ENCODE measurements at places on chromosomes 1 and 21.

DNA sequence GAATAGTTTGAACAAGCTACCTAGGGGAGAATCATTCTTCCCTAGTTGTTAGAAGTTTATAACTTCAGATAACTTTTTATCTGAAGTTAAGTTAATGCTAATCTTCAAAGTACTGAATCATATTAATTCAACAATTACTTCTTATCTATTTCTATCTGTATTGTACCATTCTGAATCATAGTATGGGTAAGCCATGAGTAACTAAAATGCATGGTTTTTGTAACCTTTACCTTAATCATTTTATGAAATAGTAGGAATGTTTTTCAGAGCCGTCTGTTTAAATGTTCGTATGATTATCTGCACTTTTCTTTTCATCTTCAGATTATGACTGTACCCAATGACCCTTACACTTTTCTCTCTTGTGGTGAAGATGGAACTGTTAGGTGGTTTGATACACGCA is 50.3 kb upstream of the MPC2 start:
- DNase-seq, result no peak

- DNase-seq, result no peak
Observed at GRCh38 chr21:34020005-34020847, 53.2 kb upstream of the MRPS6 start.

DNA sequence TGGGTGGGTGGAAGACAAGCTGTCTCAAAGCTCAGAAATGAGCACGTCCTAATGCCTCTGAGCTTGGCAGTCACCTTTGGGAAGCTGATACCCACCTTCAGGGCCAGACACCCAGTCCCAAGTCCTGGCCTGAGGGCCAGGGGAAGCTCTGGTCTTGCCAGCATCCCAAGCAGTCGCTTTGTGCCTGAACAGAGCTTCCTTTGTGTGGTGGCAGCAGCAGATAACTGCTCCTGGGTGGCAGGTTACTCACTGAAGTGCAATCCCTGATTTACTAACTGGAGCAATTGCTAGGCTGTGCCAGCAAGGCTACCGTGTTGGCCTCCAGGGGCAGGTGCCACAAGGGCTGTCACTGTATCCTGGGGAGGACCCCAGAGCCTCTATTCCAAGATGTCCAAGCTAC is 40.4 kb upstream of the GRHL3 start:
- no peak for DNase-seq

DNA sequence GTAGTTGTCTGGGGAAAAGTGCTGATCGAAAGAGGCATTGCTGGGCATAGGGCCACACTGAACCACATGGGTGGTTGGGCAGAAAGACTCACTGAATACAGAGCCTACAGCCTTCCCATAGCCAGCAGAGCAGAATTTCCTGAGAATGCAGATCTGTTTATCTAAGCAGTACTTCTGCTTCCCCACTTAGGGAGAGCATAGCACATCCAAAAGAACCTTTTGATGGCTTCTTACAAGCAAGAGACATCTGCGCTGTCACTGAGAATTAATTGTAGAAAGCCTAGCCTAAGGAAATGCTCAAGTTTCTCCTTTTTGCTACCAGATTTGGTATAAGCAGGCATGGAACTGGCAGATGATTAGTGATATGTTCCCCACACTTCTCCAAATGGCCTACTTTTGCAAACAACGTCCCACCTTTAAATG is 13.0 kb upstream of the KLHDC8A start:
- DNase-seq, result no peak

GRCh38 chr1:27503844-27504587 is 14.0 kb upstream of the WASF2 start:
- DNase-seq, result no peak

GRCh38 chr1:151737479-151737878 is 16.2 kb downstream of the RIIAD1 start:
- no peak for DNase-seq

- DNase-seq, result no peak
Observed at GRCh38 chr21:38367646-38368045, 110.9 kb downstream of the KCNJ15 start.

- DNase-seq, result no peak
Observed at GRCh38 chr1:30241681-30242080, 481.7 kb downstream of the MATN1 start.

- DNase-seq, result no peak
Observed at GRCh38 chr1:19124273-19124672, 85.8 kb downstream of the UBR4 start.

GRCh38 chr1:202694314-202694713 is 15.9 kb downstream of the SYT2 start:
- DNase-seq, result no peak

DNA sequence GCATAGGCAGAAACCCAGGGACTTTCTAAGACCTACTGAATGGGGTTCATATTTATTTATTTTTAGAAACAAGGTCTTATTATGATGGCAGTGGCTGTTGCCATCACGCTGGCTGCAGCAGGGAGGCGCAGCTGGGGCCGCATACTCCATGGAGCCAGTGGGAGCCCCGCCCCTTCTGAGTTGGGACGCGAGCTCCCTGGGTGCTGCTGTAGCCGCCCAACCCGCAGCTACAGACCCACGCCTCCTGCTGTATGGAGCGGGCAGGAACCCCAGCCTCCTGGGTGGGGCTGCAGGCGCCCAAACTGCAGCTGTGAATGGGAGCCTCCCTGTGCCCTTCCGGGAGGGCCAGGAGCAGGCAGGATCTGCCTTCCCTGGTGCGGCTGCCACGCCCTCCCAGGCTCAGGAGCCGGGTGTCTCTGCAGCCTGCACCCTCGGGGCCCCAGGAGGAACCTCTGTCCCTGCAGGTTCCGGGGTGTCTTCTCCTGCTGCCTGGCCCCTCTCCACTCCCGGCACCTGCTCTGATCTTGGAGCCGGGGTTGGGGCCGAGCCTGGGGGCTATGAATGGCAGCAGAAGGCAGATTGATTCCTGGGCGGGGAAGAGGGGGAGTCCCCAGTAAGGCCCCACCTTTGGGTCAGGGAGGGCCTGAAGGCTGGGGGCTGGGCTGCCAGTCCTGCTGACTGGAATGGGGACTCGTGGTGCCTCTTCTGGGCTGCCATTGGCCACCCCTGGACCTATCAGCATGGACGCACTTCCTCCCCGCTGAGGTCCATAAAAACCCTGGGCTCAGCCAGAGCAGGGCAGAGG is 66.5 kb upstream of the LRRN2 start:
- DNase-seq, result no peak

GRCh38 chr1:229699613-229700267 is 73.7 kb downstream of the URB2 start:
- no peak for DNase-seq

- no peak for DNase-seq
Observed at GRCh38 chr21:26820509-26820908, 24.7 kb downstream of the ADAMTS1 start.

GRCh38 chr1:38508232-38508631 is 351.3 kb downstream of the RRAGC start:
- no peak for DNase-seq

DNA sequence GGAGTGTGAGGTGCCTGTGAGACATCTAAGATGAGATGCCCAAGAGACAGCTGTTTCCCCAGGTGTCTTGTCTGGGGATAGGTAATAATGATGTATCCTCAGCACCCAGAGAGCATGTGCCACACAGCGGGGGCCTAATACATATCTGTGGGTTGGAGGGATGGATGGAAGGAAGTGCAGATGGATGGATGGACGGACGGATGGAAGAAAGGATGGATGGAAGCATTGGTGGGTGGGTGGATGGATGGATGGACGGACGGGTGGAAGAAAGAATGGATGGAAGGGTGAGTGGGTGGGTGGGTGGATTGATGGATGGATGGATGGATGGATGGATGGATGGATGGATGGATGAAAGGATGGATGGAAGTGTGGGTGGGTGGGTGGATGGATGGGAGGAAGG is 78.5 kb upstream of the EFHD2 start:
- DNase-seq, result no peak
